Lung microvascular endothelial cell (primary cell): ENCODE measurements at places on chromosomes 1 and 21.

DNA sequence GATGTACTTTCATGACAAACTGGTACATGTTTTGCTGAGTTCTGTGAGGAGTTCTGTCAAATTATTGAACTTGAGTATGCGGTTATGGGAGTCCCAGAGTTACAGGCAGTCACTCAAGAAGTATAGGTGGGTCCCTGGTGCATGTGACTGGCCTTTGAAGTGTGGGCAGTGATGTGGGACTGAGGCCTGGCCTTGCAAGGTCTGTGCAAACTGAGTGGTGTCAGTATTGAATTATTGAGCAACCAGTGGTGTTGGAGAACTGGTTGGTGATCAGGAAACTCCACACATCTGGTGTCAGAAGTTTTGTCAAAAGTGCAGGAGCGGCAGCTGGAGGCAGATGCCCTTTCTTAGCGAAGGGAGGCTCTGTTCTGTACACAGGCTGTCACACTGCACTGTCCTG is 5.2 kb downstream of the ZNF678 start:
- DNase-seq = no peak

- peak; percentile 25 for DNase-seq
Observed at GRCh38 chr1:44531785-44532566, 126.9 kb downstream of the RNF220 start.

DNA sequence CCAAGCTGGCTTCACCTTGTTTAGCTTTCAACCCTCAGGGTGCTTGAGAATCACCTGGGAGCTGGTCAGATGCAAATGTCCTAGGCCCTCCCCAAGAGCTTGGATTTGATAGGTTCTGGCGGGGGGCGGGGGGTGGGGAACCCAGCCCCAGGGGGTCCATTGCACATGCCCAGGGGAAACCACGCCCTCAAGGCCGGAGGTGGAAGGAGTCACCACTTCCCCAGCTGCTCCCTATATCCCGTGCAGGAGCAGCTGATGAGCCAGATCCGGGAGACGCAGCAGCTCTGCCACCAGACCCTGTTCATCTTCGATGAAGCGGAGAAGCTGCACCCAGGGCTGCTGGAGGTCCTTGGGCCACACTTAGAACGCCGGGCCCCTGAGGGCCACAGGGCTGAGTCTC is 5.8 kb downstream of the TOR3A start:
- peak; percentile 88 for DNase-seq

DNA sequence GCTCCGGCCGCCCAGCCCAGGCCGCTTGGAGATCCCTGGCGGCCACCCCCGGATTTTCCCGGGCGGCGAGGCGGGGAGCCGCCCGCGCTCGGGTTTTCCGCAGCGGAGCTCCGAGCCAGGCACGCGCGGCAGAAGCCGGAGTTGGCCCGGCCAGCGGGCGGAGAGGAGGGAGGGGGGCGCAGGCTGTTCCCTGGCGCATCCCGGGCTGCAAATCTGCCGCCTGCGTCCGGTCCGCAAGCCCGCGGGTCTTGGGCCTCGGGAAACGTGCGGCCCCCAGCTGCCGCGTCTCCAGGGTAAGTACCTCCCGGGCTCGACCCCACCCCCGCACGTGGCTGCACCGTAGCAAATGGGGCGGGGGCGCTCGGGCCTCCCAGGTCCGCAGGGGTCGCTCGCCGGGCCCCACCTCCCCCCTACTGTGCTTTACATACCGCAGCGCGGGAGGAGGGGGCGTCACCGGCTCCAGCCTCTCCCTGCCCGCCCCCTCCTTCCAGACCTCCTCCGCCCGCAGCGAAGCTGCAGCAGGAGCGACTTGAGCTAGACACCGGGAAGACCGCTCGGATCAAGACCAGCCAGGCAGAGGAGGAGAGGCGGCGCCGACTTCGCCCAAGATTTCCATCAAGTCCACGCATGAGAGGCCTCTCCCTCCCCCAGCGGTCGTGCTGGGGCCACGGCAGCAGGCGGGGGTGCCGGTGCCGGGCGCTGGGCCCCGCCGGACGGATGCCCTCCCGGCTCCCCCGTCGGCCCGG is 1.6 kb downstream of the TMEM200B start:
- no peak for DNase-seq

DNA sequence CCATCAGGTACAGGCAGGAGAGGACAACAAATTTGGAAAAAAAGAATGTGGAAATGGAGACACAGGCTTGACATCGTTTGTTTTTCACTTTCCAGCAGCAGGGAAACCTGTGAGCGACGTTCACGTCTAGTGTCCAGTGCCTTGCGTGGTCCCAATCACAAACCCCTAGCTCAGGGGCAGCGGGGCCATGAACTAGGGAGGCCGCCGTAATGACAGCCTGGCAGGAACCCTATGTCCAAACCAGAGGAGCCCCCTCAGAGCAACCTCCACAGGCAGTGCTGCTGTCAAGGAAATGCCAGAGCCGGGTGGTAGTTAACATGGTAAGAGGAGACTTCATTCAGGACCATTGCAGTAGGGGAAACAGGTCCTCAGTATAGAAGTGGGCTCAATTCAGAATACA is 37.8 kb upstream of the PSEN2 start:
- DNase-seq = no peak

DNA sequence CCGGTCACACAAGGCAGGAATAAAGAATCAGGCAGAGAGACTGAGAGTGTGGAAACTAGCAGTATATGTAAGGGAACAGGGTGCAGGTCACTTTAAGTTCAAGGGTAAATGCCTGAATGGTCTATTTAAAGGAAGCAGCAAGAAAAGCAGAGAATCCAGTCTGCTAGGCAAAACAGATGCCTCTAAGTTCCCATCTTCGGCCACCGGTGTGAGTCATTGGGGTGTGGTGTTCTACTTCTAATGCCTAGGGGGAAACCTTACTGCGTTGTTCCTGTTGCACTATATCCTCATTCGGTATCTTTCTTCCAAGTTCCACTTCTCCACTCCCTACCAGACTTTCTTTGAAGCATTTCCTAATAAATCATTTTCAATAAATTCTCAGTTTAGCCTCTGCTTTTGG is 259.9 kb downstream of the HHIPL2 start:
- no peak for DNase-seq

- no peak for DNase-seq
Observed at GRCh38 chr1:218247339-218247738, 37.8 kb upstream of the RRP15 start.

GRCh38 chr1:63245186-63245585 is 77.2 kb upstream of the FOXD3 start:
- no peak for DNase-seq

DNA sequence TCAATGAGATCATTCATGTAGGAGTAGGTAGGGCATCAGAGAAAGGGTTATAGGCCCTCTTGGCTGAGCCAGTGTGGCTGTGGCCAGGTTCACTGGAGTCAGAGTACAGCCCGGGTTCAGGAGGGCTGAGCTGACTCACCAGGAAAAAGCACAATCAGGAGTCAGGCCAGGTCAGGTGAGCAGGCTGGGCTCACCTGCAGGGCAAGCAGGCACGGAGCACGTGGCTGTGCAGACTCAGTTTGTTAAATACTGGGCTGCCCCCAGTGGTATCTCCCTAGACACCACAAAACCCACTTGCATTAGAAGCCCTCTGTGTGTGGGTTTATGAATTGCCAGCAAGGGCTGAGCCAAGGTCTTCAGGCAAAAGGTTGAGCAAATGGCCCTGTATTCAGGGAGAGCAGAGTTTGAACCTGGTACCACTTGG is 122.1 kb upstream of the SERBP1 start:
- no peak for DNase-seq

DNA sequence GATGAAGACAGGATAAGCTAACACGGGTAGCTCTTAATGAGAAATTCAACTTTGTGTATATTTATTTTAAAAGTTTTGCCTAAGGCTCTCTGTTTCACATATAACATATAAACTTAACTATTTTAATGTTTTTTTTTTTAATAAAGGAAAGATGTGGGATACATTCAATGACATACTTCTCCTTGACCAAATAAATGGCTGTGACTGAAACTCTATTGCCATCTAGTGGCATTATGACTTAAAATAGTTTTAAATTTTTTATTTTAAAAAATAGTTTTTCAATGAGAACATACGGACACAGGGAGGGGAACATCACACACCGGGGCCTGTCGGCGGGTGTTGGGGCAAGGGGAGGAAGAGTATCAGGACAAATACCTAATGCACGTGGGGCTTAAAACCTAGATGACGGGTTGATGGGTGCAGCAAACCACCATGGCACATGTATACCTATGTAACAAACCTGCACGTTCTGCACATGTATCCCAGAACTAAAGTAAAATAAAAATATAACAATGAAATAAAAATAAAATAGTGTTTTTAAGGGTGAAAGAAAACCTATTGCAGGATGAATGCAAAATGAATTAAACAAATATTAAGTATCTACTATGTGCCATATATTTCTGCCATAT is 83.4 kb downstream of the LYST start:
- peak; percentile 58 for DNase-seq

DNA sequence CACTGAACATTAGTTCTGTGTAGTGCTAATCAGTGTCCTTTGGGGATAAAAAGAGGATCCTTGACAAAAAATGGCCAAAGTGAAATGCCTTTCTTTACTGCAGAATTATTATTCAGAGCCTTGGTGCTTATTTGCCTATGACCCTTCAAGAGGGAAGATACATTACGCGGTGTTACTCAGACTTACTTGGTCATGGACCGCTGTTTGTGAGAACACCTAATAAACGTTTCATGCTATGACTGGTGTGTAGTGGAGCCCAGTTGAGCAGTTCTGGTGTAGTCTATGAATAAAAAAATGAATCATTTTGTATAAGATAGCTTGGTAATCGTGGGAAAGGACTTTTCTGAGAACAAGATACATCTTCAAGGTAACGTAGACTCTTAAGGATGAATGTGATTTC is 8.3 kb downstream of the NFYC start:
- no peak for DNase-seq

DNA sequence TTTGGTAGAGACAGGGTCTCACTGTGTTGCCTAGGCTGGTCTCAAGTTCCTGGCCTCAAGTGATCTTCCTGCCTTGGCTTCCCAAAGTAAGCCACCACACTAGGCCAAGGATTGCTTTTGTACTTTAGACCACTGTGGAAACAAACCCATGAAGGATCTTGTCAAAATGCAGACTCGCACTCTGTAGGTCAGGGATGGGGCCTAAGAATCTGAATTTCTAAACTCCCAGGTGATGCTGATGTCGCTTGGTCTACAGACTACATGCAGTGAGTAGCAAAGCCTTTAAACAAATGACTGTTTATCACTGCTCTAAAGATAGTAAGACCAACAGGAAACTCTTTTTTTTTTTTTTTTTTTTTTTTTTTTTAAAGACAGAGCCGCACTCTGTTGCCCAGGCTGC is 54.1 kb upstream of the MUTYH start:
- peak; percentile 47 for DNase-seq

GRCh38 chr1:179016706-179017382 is 8.8 kb upstream of the FAM20B start:
- peak; percentile 86 for DNase-seq

- DNase-seq = no peak
Observed at GRCh38 chr1:225627304-225627947, 25.5 kb downstream of the ENAH start.
